ENCODE measurements at places on chromosomes 7 and 10.

DNA sequence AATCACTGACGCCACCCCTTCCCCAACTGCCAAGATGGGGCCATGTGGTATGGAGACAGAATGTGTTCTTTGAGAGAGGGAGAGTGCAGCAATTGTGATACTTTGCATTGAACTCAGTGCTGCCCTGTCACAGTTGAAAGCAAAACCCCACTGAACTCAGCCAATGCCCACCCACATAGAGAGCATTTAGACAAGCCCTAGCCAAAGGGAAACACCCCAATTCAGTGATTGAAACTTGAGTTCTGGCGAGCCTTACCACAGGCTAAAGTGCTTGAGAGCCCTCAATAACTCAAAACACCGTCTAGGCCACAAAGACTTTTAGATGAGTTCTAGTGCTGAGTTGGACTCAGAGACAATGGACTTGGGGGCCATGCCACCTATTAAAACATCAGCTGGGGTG lies 751.9 kb upstream of the POT1 start:
- DNase-seq = no peak

DNA sequence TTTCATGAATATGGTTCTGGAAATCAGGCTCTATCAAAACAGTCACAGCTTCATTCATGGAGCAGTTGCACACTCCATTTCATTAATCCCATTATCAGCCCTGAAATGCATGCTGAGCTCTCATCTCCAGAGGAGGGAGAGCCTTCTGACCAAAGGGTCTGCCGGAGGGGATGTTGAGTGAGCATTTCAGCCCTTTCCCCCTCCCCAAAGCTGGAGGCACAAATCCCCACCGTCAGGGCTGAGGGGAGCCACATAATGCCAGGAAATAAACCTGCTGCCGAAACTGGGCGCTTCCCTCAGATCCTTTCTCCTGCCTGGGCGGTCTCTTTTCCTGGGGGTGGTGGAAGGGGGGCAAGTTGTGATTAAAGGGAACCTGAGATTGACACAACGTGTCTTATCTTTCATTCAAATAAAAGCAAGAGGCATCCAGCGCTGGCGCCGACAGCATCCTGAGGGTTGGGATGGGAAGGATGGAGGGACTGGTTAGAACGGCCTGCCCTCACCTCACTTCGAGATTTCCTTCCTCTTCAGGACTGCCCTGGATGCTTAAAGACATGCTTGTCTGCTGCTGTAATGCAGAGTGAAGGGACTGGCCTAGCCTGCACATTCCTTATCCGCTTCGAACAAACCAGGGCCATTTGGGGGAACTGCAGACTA lies 71.6 kb downstream of the TLL2 start:
- no peak for DNase-seq

- no peak for DNase-seq
Observed at GRCh38 chr10:124376411-124376810, 42.3 kb downstream of the OAT start.

DNA sequence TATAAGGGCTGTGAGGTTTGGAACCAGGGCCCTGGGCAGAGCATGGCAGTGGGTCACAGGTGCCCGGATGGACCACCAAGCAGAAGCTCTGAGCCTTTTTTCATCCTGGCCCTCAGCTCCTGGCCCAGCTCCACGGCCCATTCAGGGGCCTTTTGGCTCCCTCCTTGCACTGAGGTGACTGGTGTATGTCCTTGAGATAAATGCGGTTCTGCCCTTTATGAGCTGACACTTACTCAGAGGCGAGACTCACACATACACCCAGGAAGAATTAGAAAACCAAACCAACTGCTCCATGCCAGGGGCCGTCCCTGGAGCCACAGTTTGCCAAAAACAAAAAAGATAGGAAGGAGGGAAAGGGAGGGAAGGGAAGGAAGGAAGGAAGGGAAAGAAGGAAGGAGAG lies 49.7 kb downstream of the CUZD1 start:
- no peak for DNase-seq

DNA sequence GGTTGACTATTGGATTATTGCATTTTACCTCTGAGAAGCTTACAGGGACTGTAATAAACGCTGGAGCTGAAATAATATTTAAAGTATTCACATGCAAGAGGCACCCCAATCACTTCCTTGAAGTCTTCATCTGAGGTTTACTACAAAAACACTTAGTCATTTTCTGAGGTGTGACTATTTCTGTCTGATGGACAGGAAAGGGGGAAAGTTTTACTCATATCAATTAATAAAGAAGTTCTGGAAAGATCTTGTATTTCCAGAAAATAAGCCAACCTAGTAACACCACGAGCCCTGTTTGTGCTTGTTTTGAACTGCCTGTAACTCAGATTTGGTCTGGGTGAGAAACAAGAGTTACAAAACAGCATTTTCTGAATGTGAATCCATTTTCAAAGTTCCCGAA lies 63.9 kb upstream of the PRKCQ start:
- DNase-seq = no peak

GRCh38 chr10:113423981-113424721 lies 128.7 kb upstream of the HABP2 start:
- no peak for DNase-seq

DNA sequence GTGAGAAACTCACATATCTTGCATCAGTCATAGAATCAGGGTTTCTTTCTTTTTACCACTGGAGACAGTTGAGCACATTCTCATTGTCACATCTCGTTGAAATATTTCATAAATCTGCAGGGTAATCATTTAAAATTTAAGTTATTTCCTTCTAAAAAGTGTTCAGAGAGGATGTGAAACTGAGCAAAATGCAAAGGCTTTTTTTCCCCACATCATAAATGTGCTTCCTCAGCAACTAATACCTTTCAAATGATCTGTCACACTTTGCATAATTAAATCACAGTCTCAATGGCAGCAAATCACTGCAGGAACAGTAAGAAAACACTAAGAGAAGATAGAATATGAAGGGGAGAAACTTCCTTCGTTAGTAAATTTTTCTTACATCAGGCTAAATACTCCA lies 187.5 kb downstream of the EVX1 start:
- no peak for DNase-seq

- no peak for DNase-seq
Observed at GRCh38 chr7:103714376-103714927, 268.4 kb upstream of the SLC26A5 start.

DNA sequence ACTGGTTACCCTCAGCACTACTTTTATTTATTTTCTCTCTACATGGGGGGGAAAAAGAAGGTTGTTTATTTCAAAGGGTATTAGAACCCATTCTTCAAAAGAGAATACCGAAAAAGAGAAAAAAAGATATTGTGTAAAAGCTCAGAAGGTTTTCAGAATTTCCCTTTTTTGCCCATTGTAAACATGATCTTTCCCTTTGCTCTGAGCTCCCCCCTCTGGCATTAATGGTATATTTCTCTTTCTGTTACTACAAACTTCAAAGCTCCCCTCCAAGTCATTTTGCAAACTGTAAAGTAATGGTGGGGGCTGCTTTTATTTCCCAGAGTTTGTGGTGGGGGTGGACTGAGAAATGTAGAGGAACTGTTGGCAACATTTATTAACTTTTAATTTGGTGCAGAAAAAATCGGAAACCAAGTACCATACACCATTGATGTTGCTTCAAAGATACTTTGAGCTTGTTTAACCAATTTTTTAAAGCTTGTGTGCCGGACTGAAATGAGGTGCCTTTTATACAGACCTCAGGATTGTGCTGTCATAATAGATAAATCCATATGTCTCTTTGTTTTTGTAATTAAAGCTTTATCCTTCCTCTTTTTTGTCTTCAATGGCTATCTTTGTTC lies 181.5 kb downstream of the EXOC4 start:
- DNase-seq = peak; percentile 46

DNA sequence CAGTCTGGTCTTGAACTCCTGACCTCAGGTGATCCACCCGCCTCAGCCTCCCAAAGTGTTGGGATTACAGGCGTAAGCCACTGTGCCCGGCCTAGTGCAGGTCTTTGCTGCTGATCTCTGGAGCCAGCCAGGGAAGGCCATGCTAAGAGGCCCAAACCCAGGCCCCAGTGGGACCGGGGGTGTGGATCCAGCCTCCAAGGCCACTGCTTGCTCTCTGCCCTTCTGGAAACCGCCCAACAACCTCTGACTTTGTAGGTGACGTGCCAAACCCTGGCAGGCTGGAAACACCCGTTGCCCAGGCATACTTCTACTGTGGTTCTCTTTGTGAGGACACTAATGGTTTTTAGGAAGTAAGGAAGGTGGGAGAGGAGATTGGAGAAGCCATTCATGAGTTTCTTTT lies 83.5 kb upstream of the GNA12 start:
- no peak for DNase-seq

DNA sequence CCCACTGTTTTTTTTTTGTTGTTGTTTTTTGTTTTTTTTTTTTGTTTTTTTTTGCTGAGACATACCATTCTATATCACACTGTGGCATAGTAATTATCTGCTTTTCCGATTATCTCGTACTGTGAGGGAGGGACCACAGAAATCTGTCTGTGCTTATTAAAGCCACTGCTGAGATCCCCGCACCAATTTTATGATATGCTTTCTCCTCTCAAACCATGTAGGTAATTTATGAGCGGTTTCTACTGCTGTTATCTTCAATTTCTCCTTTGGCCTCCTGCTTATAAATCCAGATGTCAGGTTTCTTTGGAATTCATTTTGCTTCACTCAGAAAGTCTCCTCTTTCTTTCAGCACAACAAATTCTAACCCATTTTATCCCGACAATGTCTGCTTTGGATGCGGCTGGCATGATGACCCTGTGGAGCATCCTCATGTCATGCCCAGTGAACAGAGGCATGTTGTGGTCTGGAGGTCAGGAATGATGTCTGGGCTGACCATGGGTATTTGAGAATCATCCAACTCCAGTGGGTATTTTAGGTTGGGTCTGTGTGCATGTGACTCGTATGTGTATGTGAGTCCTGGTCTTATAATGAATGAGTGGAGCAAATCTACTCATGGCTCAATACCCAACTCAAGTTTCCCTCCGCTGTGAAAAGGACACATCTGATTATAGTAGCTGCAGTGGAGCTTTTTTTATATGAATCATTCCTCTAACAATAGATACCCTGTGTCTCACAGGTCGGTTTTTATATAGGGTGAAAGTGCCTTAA lies 213.4 kb downstream of the GALNT17 start:
- no peak for DNase-seq

- DNase-seq = no peak
Observed at GRCh38 chr7:75980430-75981202, 13.8 kb downstream of the TMEM120A start.

DNA sequence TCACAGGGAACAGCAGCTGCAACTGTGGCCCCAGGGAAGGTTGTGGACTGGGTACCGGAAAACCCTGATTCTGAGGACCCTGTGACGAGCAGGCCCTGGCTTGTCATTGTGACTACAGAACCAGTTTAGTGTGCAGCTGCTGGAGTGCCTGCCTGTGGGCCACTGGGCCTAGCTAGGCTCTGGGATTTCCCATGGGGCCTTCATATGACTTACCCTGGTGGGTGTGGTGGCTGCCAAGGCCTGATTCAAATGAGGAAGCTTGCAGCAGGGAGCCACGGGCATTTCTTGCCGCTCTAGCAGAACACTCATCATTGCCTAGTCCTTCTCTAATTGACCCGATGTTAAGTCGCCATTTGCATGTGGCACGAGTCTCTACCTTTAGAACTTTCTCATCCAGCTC lies 14.7 kb upstream of the CAMK2G start:
- peak; percentile 72 for DNase-seq

DNA sequence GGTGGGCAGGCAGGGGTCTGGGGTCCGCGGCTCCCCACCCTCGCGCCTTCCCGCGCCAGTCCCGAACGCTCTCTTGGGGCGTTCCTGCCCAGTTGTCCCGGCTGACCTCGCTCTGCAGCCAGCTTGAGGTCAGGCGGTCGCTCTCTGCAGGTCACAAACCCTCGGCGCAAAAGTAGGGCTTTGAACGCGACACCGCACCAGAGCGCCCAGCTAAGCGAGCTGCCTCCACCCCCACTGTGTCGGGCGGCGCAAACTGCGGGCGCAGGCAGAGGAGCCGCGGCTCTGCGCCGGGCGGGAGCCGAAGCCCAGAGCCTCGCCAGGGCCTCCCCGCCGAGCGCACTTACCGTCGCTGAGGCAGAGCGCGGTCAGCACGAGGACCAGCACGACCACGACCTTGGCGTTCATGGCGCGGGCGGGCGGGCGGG lies 284 bp downstream of the CXCL12 start:
- no peak for DNase-seq

DNA sequence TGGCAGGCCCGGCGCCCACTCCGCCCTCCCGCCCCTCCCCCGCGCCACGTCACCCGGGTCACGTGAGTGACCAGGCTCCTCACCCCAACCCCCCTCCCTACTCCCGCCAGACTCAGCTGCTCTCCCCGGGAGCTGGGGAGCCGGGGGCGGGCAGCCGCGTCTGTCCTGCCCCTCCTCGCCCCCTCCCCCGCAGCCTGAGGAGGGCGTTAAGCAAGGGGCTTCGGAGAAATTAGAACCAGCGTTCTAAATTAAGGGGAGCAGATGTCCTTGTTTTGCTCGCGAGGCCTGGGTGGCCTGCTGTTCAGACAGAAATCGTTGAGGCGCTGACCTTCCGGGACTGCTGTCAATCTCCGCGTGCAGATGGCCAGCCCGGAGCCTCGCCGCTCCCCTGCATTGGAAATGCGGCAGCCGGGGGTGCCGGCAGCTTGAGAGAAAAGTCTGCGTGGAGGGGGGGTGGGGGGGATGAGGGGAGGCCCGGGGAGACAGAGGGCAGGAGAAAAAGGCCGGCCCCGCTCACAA lies 102.2 kb upstream of the ZNF438 start:
- DNase-seq = peak; percentile 88

DNA sequence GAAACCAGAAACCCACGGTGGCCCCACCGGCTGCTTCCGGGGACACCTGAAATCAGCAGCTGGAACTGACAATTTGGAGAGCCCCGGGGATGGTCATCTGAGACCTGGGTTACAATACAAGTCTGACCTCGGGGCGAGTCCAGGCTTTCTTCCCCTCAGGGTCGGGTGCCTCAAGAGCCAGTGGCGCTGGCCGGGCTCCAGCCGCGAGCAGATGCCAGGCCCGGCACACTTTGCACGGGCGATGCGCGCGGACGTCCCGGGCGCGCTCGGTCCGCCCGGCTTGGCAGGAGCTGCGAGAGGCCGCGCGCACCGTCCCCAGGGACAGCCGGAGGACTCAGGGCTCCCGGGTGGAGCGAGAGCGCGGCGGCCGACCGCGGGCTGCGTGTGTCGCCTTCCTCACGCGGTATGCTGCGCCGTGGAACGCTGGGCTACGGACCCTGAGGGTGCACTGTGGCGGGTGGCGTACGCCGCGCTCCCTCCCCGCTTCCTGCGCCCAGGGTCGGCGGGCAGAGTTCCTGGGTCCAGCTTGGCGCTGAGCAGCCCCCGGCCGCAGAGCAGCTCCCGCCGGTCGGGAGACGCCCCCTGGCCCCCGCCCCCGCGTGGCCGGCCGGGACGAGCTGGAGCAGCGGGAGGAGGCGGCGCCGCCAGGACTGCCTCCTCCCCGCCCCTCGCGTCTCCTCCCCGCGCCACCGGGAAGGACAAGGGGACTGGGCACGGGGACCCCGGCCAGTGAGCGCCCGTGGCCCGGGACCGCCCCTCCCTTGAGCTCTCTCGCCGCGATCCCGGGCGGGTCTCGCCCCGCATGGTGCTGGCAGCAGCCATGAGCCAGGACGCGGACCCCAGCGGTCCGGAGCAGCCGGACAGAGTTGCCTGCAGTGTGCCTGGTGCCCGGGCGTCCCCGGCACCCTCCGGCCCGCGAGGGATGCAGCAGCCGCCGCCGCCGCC lies at the start of gene RBM20:
TSS of gene RBM20 (plus strand) at position 684 of the 945 bp plus-strand sequence. CDS start at position 803, 119 bp downstream.
- DNase-seq = peak; percentile 2
